ENCODE measurements at places on chromosomes 3 and 15.

DNA sequence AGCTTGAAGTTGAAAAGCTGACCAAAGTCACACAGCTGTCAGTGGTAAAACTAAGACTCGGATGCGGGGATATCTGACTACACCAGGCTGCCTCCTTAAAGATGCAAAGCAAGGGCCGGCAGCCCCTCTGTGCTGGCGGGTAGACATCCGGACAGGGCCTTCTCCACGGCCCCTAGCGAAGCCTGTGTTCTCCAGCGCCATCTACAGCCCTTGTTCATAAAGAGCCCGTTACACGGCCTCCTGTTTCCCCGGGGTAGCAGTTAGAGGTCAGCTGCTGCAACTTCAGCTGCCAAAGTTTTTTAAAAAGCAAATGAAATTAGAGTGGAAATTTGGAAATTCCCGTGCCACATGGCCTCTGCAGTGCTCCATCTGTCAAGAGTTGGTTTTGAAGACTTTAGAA is 383.0 kb downstream of the TBL1XR1 start:
- peak; percentile 64 for DNase-seq

DNA sequence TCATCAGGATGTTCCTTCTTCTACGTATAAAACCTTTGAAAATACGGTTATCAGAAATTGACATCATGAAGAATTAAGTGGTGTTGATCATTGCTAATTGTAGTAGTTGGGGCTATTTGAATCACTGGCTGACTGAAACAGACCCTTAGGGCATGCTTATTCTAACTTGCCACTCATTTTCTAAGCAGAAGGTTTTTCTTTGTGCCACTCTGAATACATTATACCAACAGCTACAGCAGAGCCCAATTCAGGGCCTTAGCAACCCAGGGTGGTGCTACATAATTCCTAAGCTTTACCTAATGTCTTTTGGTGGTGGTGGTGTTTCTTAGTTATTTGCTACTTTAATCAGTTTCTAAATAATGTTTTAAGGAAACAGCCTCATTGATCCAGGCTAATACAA is 524.2 kb downstream of the NLGN1 start:
- DNase-seq: no peak

DNA sequence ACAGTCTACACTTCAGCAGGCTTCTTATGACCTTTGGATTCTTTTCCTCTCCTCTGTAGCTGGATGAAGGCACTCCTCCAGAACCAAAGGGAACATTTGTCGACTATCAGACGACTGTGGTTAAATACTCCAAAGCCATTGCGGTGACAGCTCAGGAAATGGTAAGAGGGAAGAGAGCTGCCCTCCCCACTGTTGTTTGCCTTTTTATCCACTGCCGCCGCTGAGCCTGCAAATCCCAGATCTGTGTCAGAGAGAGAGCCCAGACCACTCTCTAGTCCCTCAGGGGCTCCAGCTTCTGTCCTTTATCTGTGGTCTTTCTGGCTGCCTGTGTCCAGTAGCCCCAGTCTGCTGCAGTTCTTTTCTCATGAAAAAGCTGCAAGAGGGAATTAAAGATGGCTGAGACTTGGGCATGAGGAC is 261.5 kb upstream of the TPM1 start:
- DNase-seq: no peak

- DNase-seq: no peak
These were observed 98.6 kb downstream of the ALCAM start for GRCh38 chr3:105465251-105465853.

DNA sequence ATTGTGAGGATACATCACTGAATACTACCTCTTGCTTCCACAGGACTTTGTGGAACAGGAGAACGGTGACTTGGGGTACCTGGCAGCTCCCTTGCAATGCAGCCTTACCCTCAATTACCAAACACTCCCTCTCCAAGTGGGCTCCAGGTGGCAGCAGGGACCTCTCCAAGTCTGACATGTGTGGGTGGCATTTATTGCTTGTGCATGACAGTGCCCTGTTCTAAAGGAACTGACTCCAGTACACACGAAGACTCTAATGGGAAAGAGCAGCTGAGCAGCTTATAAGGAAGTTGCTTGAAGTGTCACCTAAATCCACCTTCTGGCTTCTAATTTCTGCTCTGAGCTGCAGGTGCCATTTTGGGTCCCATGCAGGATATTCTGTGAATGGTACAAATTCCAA is 174.1 kb upstream of the SLCO3A1 start:
- DNase-seq: no peak

GRCh38 chr3:126293370-126294082 is 63.7 kb downstream of the KLF15 start:
- DNase-seq: no peak

DNA sequence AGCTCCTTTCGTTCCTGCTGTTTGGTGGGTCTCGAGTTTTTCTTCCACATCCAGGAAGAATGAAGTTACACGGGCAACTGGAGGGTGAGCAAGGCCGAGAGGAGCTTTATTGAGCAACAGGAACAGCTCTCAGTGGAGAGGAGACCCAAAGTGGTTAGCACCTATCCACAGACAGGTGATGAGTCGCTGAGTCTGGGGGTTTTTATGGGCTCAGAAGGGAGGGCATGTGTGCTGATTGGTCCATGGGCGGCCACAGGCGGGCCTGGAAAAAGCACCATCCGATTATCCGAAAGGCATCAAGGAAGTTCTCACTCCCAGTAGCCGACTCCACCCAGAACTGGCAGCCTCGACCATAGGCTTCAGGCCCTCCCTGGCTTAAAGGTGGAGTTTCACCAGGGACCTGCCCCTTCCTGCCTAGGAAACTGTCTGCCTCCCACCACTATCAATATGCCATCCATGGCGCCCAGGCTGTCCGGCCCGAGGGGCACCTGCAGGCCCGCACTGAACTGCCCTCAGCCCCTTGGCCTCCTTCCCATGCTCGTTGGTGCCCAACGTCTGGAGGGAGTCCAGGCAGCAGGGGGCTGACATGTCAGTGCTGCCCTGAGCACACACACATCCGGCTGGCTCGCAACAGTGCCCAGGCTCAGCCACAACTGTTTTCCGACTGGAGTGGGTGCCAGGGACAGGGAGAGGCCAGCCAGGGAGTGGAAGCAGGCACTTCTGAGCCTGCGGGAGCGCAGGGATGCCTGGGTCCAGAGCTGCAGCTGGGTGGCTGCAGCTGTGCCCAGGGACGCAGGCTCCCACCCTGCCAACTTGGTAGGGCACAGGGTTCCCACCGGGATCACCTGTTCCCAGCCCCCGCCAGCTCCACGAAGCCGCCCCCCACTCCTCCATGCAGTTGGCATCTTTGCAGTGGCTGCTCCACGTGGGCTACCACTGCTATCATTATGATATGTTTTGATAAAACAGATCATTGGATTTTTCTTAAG is 170.2 kb downstream of the FNDC3B start:
- no peak for DNase-seq

DNA sequence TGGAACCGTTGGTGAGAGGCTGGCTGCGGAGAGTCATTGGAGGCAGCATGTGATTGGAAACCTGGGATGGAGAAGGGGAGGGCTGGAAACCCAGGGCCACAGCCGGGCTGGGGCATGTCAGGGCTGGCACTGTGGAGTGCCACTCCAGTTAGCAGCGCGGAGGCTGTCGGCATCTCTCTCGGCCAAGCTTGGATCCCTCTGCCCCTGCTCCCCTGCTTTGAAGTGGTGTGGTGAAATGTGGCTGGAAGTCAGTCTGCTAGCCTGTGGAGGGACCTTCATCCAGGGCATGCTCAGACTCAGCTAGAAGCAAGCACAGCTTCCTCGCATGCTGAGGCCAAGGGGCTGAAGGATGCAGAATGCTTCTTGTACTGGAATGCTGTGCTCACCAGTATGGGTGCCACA is 13.5 kb downstream of the SLCO3A1 start:
- no peak for DNase-seq

- DNase-seq: no peak
These were observed 12.4 kb upstream of the CHRM5 start for GRCh38 chr15:33955945-33956344.

- peak; percentile 52 for DNase-seq
These were observed 464.7 kb downstream of the PDCD6IP start for GRCh38 chr3:34263101-34263621.

DNA sequence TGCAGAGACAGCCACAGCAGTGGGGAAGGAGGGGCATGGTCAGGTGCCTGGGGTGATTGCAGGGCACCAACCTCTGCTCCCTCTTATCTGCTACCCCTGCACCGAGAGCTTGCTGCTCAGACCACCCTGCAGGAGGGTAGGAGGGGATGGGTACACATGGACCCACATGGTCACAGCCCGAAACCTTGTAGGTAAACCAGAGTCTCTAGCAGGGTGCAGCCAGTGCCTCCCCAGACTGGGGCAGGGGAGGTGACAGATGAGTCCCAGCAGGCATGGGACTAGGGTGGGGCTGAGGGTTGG is 49.2 kb downstream of the FAH start:
- no peak for DNase-seq

GRCh38 chr3:115930922-115931321 is 307.6 kb downstream of the GAP43 start:
- DNase-seq: no peak

- DNase-seq: no peak
These were observed 22.1 kb upstream of the BNC1 start for GRCh38 chr15:83306561-83306960.

DNA sequence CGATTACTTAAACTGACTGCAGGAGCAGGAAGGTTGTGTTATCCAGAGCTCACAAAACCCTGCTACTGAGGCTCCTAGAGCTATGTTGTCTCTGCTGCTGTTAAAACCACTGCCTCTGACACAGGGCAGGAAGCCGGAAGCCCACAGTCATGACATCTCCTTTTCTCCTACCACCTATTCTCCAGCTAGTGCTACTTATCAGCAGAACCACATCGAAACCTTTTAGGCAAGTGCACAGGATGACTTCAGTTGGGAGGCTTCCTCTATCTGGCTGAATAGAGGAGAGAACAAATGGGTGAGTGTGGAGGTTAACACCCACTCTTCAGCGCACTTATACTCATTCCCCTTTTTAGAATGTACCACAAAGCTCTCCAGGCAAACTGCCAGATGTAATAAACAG is 638.0 kb downstream of the OTOL1 start:
- DNase-seq: no peak

DNA sequence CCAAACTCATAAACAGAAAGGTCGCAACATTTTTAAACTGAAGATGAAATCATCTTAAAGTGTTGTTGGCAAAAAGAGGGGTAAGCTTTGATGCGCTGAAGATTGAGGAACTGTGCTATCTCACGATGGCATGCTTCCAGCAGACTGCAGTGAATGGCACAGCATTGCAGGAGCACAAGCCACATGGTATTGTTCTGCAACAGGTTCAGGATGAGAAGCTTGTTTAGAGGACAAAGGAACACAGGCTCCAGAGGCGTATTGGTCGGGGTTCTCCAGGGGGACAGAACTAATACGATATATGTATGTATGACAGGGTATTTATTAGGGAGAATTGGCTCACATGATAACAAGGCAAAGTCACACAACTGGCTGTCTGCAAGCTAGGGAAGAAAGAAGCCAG is 13.8 kb upstream of the PLD1 start:
- DNase-seq: no peak

DNA sequence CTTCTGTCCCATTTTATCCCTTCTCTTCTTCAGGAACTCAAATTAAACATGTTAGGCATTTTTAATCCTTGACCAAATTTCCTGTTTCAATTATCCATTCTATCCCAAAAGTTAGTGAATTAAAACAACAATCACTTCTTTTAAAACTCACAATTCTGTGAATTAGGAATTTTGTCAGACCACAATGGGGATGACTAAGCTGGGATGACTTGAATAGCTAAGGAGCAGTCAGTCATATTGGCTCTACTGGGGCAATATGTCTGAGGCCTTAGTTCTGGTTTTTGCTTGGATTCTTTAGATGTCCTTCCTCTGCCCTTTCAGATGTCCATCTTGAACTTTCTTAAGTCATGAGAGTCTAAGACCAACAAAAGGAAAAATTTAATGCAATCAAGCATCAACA is 178.2 kb upstream of the TGFBR2 start:
- DNase-seq: no peak

GRCh38 chr3:154427685-154428285 is 2.2 kb downstream of the GPR149 start:
- DNase-seq: no peak
